ENCODE measurements at places on chromosomes 4 and X.

DNA sequence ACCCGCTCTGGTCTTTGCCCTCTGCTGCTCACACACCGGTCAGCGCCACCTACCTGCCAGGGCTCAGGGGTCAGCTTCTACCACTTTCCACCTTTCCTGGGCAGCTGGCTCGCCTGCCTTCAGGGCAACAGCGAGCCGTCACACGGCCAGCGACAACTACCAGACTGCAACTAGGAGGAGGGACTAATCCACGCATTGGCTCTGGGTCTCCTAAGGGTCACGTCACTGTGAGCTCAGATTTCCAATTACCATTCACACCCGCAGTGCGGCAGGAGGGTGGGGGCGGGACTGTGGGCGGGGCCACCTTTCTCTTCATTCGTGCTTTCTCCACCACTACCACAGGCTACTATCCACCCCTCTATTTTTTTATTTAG is at the start of gene BEX5:
TSS of gene BEX5 (minus strand) at position 172 of the 374 bp plus-strand sequence. CDS start 1,712 bp downstream, outside the sequence.
- no peak for DNase-seq

DNA sequence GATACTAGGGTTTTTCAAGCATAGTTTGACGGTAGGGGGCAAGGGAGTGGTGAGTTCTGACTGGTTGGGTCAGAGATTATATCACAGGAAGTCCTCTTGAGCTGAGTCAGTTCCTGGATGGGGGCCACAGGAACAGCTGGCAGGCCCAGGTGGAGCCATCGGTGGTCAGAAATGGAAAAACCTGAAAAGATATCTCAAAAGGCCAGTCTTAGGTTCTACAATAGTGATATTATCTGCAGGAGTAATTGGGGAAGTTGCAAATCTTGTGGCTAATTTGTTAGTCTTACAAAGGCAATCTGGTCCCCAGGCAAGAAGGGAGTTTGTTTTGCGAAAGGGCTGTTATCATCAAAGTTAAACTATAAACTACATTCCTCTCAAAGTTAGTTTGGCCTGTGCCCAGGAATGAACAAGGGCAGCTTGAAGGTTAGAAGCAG is 159.3 kb downstream of the PTCHD1 start:
- DNase-seq, result no peak

GRCh38 chr4:120771907-120772306 is 150.6 kb downstream of the PRDM5 start:
- no peak for DNase-seq

- DNase-seq, result no peak
These were observed 89.6 kb downstream of the KCNIP4 start for GRCh38 chr4:21858971-21859370.

- no peak for DNase-seq
These were observed 73.9 kb downstream of the HTRA3 start for GRCh38 chr4:8343262-8343966.

- no peak for DNase-seq
These were observed 95.8 kb downstream of the MBNL3 start for GRCh38 chrX:132393085-132393484.

GRCh38 chr4:107699466-107700206 is 20.4 kb downstream of the PAPSS1 start:
- no peak for DNase-seq

DNA sequence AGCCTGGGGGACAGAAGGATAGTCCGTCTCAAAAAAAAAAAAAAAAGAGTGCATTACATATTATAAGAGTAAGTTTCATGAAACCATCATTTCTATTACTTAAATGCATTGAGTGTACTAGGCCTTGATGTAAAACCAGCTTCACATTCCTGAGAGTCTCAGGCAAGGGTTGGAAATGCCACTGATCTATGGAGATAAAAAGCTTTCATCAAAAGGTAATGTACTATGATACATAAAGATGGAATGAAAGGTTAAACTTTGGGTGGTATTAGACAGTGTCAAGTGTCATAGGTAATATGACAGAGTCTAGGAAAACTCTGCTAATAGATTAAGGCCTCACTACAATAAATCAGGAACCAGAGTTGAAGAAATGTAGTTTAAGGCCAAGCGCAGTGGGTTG is 7.4 kb downstream of the CFAP97 start:
- no peak for DNase-seq

- no peak for DNase-seq
These were observed 61.5 kb downstream of the TIGD2 start for GRCh38 chr4:89172865-89173264.

- no peak for DNase-seq
These were observed 355.1 kb upstream of the CLNK start for GRCh38 chr4:11039634-11040131.

DNA sequence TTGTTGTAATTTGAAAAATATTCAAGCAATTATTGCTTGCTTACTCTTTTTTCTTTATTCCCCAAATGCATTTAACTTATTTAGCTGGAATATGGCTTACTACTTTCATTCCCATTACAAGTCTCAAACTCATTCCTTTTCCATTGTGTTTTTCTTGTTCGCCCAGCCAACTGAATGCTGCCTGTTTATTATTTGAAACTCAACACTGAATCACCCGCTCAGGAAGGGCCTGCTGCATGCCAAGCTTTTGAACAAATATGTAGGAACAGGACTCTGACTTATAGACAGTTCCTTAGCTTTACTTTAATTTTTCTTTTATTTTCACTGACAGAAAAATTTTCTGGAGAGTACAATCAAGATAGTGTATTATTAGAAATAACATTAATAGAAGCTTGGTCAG is 12.9 kb downstream of the PCDH18 start:
- no peak for DNase-seq

GRCh38 chr4:181761156-181761555 is 482.0 kb upstream of the TENM3 start:
- DNase-seq, result no peak

- DNase-seq, result no peak
These were observed 11.0 kb downstream of the BMX start for GRCh38 chrX:15511563-15511962.

GRCh38 chr4:604131-604530 is 21.2 kb upstream of the PDE6B start:
- DNase-seq, result no peak

DNA sequence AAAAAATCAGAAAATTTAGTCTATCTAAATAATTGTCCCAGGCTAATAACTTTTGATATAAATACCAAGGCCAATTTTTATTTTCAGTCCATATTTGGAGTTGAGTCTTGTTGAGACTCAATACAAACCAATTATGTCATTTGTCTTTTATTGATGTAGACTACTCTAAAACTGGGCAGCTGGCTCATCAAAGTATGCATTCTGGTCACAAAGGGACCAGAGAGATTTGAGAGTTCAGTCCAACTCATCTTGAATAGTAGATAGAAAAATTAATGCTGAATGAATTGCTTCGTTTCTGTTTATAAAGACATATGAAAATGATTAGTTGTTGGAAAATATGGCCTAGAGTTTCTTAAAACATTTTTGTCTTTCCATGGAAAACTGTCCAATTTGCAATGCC is 412.5 kb upstream of the KLHL4 start:
- DNase-seq, result no peak

- no peak for DNase-seq
These were observed 15.1 kb downstream of the PALLD start for GRCh38 chr4:168511780-168512489.

DNA sequence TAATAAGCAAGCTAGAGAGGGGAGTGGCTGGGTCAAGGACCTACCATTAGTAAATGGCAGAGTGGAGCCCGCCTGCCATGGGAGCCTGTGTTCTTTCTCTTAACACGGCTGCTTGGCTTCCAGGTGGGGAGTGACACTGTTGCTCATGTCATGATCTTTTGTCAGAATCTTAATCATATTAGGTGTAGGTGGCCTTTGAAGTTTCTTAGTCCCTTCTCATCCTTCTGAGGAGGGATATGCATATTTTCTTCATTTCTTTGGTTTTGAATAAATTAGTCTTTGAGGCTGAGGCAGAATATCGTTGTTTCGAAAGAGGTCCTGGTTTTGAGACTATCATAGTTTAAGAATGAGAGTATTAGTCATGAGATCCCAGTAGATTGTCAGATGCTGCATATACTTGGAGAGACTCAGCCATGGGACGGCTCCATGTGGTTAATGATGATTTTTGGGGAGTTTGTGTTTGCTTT is 28.9 kb downstream of the SNX25 start:
- no peak for DNase-seq

GRCh38 chr4:71237641-71238040 is 101.2 kb upstream of the SLC4A4 start:
- DNase-seq, result no peak

DNA sequence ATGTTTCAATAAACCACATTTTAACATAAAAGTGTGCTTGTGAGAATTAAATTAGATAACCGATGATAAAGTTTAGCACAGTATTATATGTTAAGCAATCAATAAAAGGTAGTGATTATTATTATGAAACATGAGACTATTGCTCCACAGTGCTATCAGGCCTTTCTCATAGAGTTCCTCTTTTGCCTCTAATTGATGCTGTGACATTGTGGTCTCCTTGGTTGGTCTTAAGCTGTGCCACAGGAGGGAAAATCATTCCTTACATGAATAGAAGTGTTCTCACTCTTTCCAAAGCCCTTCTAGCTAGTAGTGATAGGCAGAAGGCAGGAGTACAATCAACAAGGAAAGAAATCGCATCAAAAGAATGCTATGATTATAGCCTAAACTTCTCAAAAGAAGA is 9.2 kb upstream of the PDHA2 start:
- DNase-seq, result no peak

DNA sequence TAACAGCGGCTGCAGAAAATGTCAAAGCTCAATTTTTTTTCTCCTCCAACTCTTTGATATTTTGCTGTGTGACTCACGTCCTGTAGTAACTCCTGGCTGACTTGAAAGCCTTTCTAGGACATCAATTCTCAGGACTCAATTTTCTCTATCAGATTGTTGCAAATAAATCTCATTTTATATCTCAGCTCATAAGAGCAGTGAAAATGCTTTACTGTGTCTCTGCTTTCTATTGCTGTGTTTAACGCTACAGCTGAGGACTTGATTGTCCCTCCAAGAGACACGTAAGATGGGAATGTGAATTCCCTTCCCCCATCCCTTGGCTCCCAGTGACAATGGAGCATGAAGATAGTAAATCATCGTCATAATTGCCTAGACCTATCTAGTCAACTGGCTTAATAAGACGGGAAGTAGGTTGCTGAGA is 20.5 kb upstream of the CBR4 start:
- DNase-seq, result no peak

DNA sequence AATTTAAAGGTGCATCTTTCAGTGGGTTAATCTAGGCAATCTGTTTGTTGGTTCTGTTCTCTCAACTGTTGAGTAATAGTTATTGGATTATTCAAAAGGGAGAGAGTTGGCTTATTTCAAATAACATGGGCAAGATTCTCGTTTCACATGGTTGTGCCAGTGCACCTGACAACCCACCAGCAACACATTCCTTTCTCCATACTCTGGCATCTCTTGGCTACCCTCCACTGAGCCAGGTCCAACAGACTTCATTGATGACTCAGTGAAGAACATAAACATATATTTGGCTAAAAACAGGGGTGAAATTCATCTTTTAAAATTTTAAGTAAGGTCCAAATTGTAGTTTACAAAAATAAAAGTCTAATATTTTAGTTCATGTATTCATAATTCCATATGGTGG is 967.2 kb downstream of the RPA4 start:
- DNase-seq, result no peak

DNA sequence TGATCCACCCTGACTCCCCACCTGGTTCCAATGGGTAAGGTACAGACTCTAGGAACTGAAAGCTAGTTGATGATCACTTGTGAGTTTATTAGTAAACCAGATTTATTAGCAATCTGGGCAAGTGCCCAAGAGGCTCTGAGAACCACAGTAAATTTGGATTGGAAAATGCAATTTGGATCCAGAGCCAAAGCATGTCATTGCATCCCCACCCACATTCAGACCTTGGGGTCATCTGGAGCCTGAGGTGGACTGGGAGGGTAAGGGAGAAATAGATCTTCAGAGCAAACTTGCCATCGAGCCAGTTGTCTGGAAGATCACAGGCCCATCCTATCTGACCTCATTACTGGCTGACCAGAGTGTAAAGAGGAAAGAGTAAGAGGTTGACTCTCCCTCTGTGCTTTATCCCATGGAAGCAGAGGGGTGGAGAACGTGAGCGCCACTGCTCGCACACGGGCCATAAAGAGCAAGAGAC is 78.7 kb upstream of the RASGEF1B start:
- no peak for DNase-seq

DNA sequence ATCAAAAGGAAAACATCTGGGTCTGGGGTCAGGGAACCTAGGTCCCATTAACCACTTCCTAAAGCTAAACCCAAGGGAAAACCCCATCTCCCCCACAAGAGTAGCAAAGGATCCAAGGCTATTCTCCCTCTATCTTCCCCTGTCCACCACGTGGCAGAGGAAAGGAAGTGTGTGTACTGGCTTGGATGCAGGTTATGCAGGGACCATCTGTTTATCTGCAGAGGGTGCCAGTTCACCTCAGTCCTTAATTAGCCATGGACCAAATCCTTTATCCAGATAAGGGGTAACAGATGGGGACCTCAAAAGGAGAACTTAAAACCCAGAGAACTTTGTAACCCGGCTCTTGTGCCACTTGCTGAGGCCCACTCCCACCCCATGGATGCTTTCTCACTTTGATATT is 135.3 kb downstream of the ZNF518B start:
- no peak for DNase-seq

DNA sequence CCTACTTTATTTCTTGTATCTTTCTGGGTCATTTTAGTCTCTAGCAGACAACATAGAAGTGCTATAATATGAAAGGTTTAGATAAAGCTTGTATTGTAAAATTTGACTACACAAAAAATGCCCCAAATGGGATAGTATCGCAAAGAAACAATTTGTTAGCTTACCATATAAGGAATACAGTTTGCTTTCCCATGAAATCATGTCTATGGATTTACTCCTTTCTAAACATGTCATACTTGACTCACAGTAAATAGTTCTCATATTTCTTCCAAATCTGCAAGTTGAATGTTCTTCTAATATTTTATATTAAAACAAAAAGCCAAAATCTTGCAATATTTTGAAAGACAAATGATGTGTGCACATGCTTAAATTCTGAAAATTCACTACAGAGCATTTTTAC is 103.9 kb downstream of the PPA2 start:
- DNase-seq, result no peak

- DNase-seq, result no peak
These were observed 27.1 kb downstream of the DDX60L start for GRCh38 chr4:168453146-168453545.

DNA sequence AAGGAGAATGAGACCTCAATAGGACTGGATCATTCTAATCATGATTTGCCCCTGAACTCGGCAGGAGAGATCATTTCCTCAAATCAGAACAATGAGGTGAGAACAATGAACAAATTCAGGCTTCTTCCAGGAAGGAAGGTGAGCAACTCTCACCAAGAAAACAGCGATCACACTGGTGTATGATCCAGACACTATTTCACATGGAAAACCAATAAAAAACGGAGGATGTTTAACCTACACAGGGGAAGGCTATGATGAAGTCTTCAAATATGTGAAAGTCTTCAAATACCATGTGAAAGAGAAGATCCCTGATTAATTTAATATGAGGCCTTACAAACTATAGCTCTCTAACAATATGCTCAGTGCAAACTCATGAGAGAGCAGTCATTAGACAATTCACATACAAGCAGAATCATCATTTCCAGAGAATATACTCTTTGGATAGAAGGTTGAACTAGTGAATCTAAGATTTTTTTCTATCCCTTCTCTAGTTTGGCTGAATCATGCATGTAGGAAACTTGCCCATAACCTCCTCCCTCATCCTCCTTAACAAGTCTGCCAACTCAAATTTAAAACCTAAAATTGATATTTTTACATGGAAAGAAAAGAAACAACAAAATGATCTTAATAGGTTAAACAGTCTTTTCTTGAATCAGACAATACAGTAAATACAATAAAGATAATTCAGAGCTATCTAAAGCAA is 122.5 kb downstream of the ADAMTS3 start:
- no peak for DNase-seq

- no peak for DNase-seq
These were observed 35.7 kb upstream of the NKX3-2 start for GRCh38 chr4:13580036-13580435.

All from GM13977 (cell line).